ENCODE measurements at places on chromosomes 3 and 15. TPM values are rescaled to one million over a fixed set of nuclear protein-coding genes. Genes with fewer than 3 reads are reported as not detected.

The SAMMSON gene
- not detected for total RNA-seq

DNA sequence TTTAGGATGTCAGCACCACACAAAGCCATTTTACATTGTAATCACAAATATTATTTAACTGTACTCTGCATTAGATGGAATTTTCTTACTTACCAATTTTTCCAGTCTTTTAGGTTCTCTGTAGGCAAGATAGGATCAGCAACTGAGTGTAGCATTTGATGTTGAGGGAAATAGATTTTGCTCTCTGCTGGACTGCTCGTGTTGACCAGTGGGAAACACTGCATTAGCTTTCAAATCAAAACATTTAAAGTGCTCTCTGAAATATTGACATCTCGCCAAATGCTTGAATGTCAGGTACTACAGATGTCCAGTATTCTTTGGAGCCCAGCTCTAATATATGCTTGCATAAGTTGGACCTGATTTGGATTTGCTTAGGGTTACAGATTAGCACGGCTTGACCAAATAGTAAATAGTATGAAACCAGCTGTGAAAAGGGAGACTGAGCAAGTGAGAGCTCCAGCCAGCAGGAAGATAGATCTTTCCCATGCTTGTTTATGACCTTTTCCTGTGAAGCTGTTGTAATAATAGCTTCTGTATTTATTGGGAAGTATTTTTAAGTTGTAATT is 29.5 kb downstream of the P2RY14 start:
- DNase-seq = no peak

The APOD gene
- not detected for total RNA-seq

The MINAR1 gene
- 1.3 TPM for total RNA-seq

DNA sequence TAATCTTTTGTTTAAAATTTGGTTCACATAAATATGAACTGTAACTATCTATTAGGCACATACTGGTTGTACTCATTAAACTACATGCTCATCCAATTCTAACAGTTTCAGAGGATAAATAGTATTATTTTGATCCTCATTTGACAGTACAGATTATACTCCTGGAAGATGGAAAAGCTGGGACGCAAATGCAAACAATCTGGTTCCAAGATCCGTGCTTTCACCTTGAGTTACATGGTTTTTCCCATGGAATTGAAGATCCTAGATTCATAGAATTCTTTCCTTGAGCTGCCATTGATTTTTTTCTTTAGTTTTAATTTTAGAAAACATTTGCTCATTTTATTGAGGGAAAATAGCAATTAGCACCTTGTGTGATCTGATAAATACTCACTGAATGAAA is 285.8 kb downstream of the ROBO2 start:
- no peak for DNase-seq

DNA sequence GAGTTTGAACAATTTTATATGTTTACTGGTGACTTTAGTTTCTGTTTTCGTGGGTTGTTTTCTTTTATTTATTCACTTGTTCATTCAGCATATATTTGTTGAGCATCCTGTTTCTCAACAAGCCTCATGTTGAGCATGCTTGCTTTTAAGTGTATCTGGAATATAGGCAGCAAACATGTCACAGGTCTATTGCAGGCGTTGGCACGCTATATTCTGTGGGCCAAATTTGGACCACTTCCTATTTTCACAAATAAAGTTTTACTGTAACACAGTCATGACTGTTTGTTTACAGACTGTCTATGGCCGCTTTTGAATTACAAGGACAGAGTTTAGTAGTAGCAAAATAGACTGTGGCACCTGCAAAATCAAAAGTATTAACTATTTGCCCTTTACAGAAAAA is 89.6 kb downstream of the THRB start:
- DNase-seq = no peak
